ENCODE measurements at places on chromosomes 4 and X.

DNA sequence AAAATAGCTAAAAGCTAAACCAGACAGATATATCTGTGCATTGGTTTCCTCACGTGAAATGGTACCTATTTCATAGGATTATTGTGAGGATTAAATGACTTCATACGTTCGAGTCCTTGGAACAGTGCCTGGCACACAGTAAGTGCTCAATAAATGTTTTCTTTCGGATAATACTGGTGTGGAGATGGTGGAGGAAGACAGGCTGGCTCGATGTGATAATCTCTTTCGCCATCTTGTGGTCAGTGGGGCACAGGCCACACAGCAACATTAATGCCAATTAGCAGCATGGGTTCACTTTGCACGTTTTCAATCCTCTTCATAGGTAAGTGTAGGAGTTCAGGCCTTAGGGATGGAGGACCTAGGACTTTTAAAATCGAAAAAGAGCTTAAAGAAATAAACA lies 9.3 kb downstream of the PAGE4 start:
- no peak for DNase-seq

DNA sequence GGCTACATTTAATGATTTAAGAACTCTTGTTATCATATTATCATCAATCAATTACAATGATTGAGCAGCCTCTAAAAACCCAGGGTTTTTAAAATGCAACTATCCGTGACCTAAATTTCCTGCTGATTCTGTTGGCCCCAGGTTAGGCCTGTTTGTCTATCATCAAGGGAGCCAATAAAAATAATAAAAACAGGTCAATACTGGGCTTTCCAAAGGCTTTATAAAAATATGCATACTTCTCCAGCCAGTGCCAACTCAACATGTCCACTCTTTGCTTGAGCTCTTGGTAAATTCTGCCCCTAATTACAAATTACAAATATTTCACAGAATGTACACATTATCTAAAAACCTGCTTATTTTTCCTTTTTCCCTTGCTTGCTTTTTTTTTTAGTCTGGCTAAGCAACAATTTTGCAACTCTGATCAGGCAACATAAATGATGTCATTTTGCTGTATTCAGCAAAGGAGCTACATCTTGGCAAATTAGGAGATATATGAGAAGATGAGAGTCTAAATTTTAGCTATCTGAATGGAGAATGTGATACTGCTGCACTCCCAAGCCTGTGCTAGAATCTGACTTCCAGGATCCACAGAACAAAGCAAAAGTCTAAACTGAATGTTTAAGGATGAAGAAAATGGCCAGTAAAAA lies 204.0 kb downstream of the SCFD2 start:
- no peak for DNase-seq

GRCh38 chr4:123587983-123588494 lies 191.4 kb downstream of the SPRY1 start:
- no peak for DNase-seq

GRCh38 chr4:174828845-174829701 lies at the start of gene GLRA3:
GLRA3 (minus strand) TSS chr4:174829247; CDS start chr4:174828811, 436 bp downstream.
- peak; percentile 40 for DNase-seq

- DNase-seq = no peak
These were observed 32.6 kb downstream of the DOCK11 start for GRCh38 chrX:118528071-118528737.

- DNase-seq = no peak
These were observed 83.5 kb upstream of the TSPAN5 start for GRCh38 chr4:98741952-98742351.

- no peak for DNase-seq
These were observed 456.3 kb downstream of the PDGFC start for GRCh38 chr4:156515295-156515694.

- DNase-seq = no peak
These were observed 20.0 kb upstream of the TMPRSS11A start for GRCh38 chr4:67983333-67983732.

GRCh38 chr4:42268824-42269223 lies 116.4 kb upstream of the BEND4 start:
- DNase-seq = no peak

GRCh38 chrX:54470054-54470760 lies 25.8 kb downstream of the FGD1 start:
- DNase-seq = no peak

DNA sequence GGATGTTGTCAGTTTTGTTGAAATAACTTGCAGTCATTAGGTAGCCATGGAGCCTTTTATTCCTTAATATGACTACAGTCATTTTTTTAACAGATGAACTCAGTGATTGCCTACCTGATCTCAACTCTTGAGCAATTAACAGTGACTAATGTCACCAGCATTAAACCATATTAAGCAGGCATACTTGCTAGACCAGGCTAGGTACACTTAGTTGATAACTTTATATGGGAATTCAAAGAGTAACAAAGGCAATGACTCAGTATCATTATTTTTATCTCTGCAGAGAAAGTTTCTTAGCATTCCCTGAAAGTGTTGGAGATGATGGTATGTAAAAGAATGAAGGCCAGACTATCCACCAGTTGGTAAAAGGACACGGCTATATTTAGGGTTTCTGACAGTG lies at the start of gene C4orf54:
Gene C4orf54, minus strand, starts transcription at position 31 of the 400 bp plus-strand sequence. CDS start 3,180 bp downstream, outside the sequence.
- DNase-seq = no peak

DNA sequence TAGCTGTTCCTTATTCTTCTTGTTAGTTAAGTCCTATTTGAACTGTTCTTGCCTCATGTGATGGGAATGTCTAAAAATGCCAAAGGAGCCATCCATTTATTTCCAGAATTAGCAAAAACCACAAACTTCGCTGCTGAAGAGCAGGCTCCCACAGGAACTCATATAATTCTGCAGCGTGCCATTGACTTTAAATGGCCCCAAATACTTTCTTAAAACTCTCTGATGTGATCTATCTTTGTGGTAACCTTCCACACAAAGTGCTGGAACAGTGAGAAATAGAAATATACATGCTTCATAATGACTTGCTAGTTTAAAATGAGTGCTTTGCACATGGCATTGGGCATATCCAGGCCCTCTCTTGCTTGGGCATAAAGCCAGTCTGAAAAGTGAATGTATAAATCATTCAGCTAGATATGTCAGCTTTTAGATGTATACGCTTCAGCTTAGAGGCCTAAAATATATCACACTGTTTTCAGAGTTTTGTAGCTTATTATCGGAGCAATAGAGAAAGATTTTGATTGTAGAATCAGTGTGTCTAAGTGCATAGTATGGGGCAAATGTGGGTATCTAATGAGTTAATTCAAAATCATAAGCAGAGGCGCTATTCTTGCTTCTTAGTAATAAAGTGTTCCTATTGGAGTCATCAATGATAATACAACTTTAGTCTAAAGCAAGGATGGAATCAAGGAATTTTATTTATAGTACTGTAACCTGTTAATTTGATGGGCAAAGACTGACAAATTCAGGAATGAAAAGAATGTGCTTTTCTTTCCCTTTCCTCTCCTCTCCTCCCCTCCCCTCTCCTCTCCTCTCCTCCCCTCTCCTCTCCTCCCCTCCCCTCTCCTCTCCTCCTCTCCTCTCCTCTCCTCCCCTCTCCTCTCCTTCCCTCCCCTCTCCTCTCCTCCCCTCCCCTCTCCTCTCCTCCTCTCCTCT lies 392.2 kb upstream of the ZFP42 start:
- DNase-seq = no peak

GRCh38 chrX:71131510-71131909 lies 13.1 kb downstream of the MED12 start:
- DNase-seq = no peak

DNA sequence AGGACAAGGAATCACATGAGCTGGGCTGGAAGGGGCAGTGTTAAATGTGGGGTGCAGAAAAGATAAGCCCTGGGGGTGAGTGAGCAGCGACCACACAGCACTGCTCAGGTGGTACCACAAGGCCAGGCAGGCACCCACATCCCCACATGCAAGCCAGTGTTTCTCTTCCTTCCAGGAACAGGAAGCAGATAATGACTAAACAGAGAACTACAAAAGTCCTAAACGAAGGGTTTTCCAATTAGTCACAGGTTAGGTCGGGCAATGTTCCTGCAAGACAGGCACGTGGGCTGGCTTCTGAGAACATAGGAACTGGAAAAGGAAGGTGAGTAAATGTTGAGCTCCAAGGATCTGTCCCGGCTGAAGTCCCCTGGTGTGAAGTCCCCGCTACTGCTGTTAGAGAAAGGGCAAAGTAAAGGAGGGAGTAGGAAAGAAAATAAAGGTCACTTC lies 19.5 kb downstream of the RELL1 start:
- peak; percentile 28 for DNase-seq

- DNase-seq = no peak
These were observed 64.8 kb downstream of the CBR4 start for GRCh38 chr4:168945291-168945690.

GRCh38 chrX:34810364-34810763 lies 132.2 kb upstream of the FAM47B start:
- peak; percentile 1 for DNase-seq

- DNase-seq = no peak
These were observed 127.0 kb downstream of the IL15 start for GRCh38 chr4:141763374-141763773.

DNA sequence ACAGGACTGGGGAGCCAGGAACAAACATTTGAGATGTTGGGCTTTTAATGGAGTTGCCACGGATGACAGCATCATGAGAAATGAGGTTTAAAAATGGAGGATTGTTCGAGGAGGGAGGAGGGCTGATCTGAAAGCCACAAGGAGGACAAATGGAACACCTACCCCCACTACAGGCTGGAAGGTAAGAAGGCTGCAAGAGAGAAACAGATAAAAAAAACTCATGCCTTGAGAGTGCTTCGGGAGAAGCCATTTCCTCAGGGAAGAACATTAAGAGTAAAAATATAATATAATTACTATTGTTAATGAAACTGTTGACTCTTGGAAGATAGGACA lies 119.5 kb upstream of the MAP9 start:
- DNase-seq = no peak

GRCh38 chrX:135463937-135464336 lies 42.2 kb downstream of the SMIM10L2A start:
- peak; percentile 15 for DNase-seq

DNA sequence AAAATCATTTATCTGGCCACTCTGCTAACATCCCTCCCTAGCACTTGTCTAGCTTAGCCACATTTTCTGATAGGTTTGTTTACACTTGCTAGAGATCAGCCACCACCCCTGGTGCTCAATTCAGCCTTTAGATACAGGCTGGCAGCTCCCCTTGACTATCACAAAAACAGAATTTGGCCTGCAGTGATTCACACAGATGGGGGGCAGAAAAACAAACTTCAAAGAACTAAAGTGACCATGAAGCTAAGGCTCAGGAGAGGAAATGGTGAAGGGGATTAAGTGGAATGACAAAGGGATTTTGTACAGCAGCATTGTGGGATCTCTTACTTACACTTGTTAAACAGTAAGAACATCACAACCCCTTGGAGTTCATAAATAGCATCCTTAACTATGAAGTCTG lies 1718.0 kb upstream of the PCDH7 start:
- no peak for DNase-seq

DNA sequence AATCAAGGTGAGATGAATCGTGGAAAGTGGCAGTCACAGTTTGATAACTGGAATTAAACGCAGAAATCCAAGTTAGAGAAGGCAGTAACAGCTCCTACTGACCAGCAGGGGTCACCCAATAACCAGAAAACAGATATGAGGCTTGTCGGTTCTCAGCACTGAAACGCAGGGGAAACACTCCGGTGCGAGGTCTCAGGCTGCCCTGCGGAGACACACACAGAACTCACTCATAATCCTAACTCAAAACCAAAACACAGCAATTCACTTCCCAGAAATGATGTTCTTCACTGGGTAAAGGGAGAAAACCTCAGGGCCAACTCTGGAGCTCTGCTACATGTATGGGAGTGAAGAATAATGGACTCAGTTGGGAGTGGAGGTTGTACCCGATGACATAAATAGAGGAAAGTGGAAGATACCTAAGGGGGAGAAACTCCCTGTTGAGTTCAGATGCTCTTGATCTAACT lies 384.4 kb downstream of the RAPGEF2 start:
- DNase-seq = peak; percentile 66

DNA sequence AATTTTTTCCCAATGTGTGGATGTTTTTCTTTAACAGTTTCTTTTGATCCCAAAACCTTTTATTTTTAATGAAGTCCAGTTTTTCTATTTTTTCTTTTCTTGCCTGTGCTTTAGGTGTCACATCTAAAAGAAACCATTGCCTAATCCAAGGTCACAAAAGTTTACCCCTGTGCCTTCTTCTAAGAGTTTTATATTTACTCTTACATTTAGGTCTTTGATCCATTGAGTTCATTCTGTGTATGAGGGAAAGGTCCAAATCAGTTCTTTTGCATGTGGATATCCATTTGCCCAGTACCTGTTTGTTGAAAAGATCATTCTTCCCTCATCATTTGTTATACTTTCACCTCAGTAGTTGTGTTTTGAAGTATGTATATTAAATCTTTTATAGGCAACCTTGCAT lies 13.0 kb downstream of the LRP2BP start:
- DNase-seq = no peak

- DNase-seq = no peak
These were observed 969.1 kb upstream of the PCDH10 start for GRCh38 chr4:132180020-132180427.

- DNase-seq = no peak
These were observed 62.6 kb upstream of the CLNK start for GRCh38 chr4:10747186-10747585.

DNA sequence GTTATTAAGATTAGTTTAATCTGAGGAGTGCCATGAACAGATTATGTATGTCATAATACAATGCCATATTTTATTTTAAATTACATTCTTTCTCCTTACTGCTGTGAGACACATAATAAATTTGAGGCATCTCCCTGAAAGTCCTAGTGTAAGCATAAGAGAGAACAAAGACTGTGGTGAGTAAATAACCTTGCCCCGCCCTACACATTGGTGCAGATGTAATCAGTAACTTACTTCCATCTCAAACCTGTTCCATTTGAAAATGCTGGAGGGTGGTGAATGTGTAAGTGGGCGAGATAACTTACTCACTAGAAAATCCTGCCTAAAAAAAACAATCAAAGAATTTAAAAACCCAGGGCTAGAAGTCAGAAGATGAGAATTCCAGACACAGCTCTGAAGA lies 338.1 kb upstream of the SLIT2 start:
- DNase-seq = no peak

GRCh38 chr4:83609365-83609764 lies 73.5 kb downstream of the GPAT3 start:
- DNase-seq = no peak

DNA sequence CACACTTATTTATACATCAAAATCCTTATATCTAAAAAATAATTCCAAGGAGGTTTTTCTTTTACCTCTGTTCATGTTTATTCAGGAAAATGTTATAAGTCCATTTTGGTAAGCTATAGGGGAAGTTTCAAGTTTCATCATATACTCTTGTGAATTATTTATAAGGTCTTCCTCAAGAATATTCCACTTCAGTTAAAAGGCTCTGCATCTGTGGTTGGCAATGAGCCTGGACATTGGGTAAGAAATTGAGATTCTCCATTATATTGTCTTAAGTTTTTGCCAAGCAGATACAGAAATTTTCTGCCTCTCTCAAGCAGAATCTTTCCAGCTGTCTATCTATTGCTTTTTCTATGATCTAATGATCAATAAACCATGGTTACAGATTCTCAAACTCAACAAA lies 641.9 kb downstream of the NLGN4X start:
- DNase-seq = no peak

DNA sequence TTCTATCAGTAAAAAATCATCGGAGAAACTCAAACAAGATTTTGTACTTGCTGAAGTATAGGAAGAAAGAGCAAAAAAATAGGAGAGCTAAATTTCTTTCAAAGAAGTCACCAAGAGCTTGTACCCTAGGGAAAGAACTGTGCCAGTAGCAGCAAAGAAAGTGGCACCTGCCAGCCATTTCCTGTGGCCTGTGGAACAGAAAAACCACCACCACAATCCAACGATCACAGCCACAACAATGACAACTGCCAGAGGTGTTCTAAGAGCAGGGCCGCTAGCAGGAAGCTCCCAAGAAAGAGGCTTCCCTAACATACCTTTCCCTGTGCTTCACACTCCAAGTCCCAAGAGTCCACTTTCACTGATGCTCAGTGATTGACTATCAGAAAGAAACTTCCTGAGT lies 266.1 kb upstream of the GPC4 start:
- peak; percentile 91 for DNase-seq

All from Jurkat, Clone E6-1 (cell line).